ENCODE measurements at places on chromosomes 1 and 21.
A peak's percentile ranks its signal among the peaks of the same experiment; 100 is the strongest.

GRCh38 chr1:245779797-245780755 lies 625.3 kb downstream of the KIF26B start:
- DNase-seq: no peak

DNA sequence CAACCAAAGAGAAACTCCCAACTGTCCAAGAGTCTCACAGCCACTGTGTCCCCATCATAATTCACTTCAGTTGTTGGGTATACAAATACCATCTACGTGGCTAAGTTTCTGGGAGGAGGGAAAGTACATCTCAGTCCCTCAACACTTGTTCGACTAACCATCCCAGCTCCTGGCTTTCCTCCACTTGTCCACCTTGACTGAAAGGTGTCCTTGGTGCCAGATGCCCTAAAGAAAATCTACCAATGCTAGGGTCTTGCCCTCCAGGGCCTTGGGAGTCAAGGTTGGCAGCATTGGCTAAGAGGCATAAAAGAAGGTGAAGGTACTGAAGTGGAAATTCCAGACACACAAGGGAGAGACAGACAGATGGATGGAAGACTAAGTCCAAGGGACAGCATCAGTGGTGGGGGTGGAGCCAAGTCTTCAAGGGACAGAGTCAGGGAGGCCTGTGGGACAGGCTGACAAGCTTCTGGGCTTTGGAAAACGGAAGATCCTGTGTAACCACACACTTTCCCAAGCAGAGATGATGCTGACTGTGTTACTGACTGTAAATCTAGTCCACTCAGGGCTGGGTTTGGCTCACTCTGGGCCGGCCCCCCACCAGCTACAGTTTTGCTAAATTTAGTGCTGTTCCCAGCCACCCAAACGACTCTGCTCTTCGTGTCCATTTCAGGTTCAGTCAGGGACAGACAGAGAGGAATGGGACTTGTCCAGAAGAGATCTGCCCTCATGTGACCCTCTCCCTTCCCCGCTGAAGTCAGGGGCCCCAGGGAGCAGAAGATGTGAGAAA lies 60.1 kb downstream of the CD34 start:
- DNase-seq: no peak

DNA sequence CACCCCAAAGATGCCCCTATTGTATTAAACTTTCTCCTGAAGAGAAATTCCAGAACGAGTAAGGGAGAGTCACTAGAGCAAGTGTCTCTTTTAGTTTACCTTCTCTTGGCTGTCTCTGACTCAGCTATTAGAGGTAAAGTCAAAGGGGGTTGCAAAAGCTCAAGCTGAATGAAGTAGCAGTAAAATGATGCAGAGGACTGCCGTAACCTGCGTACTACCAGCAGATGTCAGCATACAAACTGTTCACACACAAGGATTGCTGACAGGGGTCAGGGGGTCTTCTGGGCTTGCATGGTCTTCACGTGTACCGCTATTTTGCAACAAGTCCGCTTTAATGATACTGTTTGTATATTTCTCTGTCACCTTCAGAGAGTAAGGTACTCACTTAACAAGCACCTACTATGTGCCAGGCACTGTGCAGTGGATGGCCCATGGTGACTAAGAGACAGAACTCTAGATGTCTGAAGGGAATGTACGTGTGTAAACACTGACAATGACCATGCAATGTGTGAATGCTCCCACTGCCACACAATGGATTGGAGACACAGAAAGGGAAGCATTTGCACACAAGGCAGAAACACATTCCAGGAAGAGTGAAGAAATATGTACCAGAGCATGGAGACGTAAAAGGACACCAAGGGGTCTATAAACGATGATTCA lies 34.9 kb downstream of the CHML start:
- DNase-seq: no peak

- no peak for DNase-seq
Observed at GRCh38 chr1:204673909-204674649, 11.5 kb downstream of the LRRN2 start.

DNA sequence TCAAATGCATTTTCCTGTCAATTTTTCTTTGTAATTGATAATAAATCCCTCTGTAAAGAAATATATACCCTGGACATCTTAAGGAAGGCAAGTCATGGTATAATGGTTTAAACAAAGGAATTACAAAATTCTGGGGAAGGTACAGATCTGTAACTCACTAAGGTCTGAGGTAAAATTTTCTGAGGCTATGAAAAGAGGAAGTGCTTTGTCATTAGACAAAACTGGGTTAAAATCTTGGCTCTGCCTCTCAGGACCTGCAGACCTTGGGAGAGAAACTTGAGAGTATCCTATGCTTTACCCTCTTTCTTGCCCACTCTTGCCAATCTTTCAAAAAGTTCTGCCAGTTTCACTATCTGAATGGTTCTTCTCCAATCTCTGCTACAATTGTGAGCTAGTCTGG lies 26.8 kb upstream of the BEND5 start:
- no peak for DNase-seq

DNA sequence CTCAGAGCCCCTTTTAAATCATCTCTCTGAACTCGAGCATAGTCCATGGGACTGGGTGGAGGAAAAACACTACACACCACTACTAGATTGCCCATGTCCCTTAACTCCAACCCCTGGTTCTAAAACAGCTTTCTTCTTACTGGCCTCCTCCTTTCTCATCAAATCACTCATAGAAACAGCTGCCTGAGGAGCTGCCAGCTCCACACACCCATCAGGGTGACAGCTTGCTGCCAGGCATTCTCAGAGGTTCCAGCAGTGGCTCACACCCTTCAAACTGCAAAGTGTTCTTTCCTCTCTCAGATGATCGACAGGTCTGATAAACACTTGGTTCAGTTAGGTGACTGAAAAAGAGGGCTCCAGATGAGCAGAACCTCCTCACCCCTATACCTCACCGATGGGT lies 543.0 kb upstream of the PLXNA2 start:
- no peak for DNase-seq

DNA sequence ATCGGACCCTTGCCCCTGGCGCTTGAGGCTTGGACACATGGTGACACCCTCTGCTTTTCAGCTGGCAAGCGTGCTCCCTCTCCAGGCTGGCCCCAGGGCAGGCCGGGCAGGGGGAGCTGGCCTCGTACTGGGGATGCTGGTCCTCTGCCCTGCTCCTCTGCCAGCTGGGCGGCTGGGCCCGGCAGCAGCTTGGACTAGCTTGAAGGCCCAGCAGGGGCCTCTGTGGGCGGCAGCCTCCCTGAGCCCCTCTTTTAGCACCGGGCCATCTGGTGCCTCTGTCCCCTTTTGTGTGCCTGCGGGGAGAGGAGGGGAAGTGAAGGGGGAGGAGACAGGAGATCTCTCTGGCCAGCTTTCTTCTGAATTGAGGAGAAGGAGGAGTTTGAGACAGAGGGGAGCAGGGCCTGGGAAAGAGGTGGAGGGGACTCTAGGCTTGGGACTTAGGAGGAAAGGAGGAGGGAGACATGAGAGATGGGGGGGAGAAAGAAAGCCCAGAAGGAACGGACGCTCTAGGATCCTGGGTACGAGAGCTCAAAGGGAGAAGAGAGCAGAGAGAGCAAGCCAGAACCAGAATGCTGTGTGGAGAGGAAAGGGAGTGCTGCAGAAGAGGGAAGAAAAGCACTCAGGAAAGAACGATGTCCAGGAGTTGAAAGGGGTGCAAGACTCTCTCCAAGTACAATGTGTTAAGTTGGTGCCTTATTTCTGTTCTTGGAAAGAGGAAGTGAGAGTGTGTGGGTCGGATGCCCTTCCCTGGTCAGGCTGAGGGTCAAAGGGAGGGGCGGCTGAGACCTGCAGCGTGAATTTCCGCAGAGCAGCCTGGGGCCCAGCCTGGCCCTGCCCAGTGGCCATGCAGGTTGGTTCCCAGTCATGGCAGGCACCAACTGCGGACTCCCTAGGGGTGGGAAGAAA lies 40.3 kb downstream of the IER5 start:
- no peak for DNase-seq

- DNase-seq: no peak
Observed at GRCh38 chr1:100718581-100718980, 961 bp upstream of the VCAM1 start.

- DNase-seq: no peak
Observed at GRCh38 chr1:183622013-183622412, 13.6 kb downstream of the ARPC5 start.

GRCh38 chr1:4061521-4062031 lies 161.5 kb upstream of the C1orf174 start:
- no peak for DNase-seq

GRCh38 chr1:179754041-179754624 lies 11.0 kb downstream of the FAM163A start:
- no peak for DNase-seq

GRCh38 chr1:180163041-180163440 lies 8.4 kb downstream of the QSOX1 start:
- DNase-seq: no peak

DNA sequence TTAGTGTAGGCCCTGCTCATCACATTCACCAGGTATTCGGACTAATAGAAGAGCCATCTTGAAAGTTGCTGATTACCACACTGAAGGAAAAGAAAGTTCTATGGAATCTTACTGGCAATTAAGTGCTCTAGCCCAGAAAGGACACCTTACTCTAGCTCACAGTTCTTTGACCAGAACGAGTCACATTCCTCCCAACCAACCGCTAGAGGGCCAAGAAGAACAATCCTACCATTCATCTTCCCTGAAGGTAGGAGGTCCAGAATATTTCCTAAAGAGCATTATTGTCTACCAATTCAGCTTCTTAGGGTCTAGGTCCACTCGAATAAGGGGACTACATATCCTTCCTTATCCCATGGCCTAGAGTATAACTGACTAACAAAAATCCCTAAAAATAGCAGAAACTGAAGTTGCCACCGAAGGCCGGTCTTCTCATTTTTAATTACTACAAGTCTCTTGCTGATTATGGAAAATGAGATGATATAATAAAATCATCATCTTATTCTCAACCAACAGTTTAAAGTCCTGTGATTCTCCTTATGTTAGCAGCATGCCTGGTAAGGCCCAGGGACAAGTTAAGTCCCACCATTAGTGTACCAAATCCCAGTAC lies 2.7 kb upstream of the FMO1 start:
- no peak for DNase-seq

- no peak for DNase-seq
Observed at GRCh38 chr1:37722181-37723071, 30.1 kb downstream of the CDCA8 start.

- no peak for DNase-seq
Observed at GRCh38 chr1:8667869-8668594, 149.4 kb downstream of the RERE start.

- no peak for DNase-seq
Observed at GRCh38 chr1:244280859-244281258, 170.8 kb downstream of the ADSS2 start.

DNA sequence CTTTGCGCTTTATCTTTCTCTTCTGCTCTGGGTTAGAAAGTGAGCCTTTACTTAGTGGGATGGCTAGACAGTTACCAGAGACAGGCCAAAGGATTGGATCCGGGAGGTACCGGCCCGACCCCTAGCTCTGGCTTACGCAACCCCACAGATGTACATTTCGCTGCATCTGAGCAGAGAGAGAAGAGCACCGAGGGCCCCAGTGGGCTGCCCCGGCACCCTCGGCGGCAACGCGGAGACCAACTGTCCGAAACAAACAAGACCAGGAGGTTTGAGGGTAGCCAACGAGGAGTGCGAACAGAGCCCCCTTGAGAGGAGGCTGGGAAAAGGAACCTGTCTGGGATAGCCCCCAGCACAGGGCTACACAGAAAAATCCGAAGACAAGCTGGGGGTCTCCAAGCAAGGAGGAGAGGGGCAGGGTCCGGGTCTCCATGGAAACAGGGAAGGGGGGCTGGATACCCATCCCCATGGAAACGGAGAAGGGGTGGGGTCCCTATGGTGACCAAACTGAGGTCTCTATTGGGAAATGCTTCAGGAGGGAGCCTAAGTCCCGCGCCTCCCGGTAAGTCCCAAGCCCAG lies 373 bp downstream of the MTF1 start:
- DNase-seq: peak; percentile 17

DNA sequence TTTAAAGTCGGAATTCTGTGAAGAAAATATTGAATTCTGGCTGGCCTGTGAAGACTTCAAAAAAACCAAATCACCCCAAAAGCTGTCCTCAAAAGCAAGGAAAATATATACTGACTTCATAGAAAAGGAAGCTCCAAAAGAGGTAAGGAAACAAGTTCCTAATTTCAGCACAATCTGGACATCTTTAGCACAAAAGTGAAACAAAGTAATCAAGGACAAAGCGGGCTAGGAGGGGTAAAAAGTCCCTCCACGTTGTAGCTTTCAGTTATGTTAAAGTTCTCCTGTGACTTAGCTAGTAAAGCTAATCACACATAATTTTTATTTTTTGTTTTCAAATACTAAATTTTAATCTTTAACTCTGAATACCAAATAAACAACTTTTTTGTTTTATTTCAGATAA lies 2.2 kb downstream of the RGS2 start:
- DNase-seq: no peak

GRCh38 chr1:78153092-78153736 lies 107.4 kb downstream of the GIPC2 start:
- DNase-seq: no peak

DNA sequence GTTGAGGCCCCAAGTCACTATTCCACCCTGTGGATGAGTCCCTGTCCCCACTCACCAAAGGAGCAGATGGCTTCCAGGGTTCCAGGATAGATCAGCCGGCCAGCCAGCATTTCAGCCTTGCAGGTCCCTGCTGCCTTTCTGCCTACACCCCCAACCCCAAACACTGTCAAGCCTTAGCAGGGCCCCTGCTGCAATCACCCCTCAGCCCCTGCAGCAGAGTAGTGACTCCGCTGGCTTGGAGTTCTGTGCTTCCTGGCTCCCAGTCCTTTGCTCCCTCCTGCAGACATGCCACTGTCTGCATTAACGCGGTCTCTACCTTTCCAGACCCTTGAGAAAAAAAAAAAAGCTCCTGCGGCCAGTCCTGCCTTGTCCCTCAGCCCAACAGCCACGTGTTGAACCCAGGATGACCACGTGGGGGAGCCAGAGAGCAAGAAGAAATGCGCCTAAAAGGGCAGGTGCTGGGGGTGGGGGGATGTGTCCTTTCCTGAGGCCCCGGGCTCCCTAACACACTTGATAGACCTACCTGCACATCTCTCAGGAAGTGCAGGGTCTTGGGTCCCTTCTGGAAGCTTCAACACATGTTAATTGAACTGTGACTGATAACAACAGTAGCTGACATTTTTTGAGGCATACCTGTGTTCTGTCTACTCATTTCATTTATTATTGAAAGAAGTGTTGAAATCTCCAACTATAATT lies 37.4 kb downstream of the RASSF5 start:
- DNase-seq: peak; percentile 75

DNA sequence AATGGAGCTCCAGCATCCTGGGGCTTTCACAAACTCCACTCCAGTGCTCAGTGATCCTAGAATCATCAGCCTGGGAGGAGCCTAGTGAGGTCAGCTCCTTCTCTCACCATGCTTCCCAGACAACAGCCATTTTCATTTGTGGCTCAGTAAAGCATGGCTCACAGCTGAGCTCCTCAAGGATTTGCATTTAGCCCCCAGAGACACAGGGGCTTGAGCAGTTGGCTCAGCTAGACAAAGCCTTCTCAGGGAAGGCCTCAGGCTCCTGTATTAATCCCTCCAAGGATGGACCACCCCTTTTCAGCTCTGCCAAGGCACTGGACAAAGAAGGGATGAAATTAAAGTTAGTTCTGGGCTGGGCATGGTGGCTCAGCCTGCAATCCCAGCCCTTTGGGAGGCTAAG lies 39.5 kb downstream of the ERI3 start:
- DNase-seq: no peak
